ENCODE measurements at places on chromosomes 4 and X.

DNA sequence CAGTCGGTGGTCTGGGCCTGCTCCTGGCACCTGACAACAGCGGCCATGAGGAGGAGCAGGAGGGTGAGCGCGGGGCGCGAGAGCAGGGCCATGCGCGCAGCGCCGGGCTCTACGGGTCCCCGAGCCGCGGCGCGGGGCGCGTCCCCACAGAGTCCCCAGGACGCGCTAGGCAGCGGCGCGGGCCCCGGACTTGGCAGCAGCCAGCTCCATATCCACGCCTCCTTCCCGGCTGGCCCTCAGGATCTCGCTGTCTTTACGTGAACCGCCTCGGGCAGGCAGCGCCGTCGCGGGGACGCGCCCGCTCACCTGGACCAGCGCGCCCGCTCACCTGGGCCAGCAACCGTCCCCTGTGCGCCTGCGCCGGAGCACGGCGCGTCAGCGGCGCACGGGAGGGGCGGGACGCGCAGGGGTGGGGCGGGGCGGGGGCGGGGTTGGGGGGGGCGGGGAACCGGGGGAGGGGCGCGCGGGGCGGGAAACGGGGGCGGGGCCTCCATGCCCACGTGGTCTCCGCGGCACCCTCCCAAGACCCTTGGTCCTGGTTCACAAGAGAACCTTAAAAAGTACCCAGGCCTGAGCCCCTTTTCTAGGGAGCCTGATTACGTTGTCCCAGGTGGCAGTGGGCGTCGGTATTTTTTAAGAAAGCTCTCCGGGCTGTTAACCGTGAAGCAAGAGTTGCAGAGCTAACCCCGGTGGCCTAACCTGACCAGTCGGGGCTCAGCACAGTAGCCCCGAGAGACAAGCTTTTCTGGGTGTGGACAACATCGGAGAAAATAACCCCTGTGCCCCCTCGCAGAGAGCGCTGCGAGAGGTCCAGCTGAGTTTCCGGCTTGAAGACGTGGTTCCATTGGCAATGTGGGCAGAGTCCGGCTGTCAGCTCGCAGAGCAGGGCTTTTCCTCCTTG is at the start of gene PLA2G12A:
Gene PLA2G12A (minus strand): TSS at position 353 of the 901 bp plus-strand sequence. CDS start 261 bp downstream, at position 92.
- DNase-seq, result peak; percentile 93

GRCh38 chrX:150229030-150229429 is 134.1 kb upstream of the MAMLD1 start:
- peak; percentile 10 for DNase-seq

GRCh38 chr4:48844843-48845242 is 14.0 kb downstream of the OCIAD1 start:
- DNase-seq, result no peak

DNA sequence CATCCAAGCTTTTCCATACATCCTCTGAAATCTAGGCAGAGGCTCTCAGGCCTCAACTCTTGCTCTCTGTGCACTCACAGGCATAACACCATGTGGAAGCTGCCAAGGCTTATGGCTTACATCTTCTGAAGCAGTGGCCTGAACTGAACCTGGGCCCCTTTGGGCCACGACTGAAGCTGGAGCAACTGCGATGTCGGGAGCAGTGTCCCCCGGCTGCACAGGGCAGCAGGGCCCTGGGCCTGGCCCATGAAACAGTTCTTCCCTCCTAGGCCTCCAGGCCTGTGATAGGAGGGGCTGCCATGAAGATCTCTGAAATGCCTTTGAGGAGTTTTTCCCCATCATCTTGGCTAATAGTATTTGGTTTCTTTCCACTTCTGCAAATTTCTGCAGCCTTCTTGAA is 39.2 kb downstream of the PRRG1 start:
- DNase-seq, result no peak

- no peak for DNase-seq
These were observed 13.0 kb downstream of the RBMX start for GRCh38 chrX:136867518-136867917.

DNA sequence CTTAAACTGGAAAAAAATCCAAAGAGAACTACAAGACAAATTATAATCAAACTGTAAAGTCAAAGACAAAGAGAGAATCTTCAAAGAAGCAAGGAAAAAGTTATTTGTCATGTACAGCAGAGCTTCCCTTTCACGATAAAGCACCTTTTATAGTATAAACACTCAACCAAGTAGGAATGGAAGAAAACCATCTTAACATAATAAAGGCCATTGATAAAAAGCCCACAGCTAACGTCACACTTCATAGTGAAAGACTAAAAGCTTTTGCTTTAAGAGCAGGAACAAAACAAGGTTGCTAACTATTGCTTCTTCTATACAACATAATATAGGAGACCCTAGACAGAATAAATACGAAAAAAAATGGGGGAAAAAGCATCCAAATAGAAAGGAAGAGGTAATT is 595.7 kb upstream of the POU3F4 start:
- DNase-seq, result no peak

- no peak for DNase-seq
These were observed 21.1 kb downstream of the FLNA start for GRCh38 chrX:154353172-154353843.

DNA sequence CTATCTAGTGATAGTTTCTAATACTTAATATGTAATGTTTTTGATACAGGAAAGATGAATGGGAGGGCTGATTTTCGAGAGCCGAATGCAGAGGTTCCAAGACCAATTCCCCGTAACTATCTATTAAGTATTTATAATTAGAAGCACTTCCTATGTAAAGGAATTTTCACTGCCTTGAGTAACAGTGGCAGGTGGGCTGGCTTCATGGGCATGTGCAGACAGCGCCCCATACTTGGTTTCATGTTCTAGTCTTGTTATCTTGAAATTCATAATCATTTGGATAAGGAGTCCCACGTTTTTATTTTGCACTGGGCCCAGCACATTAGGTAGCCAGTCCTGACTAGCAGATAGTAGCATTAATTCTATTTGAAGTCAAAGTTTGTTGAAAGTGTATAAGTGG is 1.7 kb downstream of the OCIAD1 start:
- peak; percentile 49 for DNase-seq

- DNase-seq, result no peak
These were observed 77.1 kb downstream of the DCLK2 start for GRCh38 chr4:150155391-150155790.

DNA sequence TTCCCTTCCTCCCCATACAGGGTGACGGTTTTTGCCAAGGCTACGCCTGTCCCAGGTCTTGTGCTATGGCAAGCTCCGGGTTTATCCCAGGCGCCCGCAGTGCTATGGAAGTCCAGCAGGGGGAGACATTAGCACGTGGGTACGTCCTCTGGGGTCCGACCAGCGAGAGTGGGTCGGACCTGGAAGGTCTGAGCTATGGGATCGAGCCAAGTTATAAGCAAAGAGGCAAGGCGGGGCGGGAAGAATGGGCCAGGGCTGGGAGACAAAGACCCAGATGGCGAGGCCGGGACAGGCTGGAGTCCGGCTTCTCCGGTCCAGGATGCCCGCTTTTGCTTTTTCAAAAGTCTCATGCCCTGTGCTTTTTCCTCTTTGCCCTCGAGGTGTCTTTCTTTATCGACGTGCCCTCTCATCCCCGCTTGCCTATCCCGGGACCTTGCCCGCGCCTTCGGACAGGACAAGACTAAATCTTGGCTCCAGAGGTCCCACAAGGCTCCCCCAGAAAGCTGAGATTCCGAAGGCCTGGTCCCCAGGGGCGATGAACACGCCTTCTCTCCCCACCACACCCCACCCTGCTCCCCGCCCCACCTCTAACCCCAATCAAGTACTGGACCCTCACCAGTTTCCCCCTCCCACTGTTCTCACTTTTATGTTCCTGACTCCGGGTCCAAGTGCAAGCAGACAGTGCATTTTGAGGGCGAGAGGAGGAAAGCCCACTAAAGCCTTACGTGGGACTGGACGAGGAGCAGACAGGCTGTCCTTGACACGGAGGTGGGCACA is 785 bp upstream of the EFNB1 start:
- peak; percentile 91 for DNase-seq

GRCh38 chr4:172109466-172109865 is 296.3 kb downstream of the GALNTL6 start:
- DNase-seq, result no peak

All from islet precursor cell (in vitro differentiated cells).